H7 (cell line): ENCODE measurements at places on chromosomes 3 and 15.

GRCh38 chr3:145333931-145334330 lies 827.1 kb downstream of the PLOD2 start:
- no peak for DNase-seq

DNA sequence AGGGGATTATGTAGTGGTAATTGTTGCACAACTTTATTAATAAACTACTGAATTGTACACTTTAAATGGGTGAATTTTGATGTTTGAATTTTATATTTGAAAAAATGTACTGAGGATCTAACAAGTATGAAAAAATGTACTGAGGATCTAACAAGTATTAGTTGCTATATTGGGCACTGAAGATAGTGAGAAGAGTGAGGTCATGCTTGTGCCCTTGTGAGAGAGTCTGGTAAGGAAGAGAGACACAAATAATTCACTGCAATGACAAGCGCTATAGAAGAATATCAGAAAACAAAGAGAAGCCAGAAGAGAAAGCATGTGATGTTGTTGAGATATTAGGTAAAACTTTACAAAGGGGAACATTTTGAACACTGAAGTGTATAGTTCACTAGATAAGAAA lies 137.6 kb downstream of the DTWD1 start:
- DNase-seq, result no peak

- DNase-seq, result no peak
Observed at GRCh38 chr3:171321559-171322360, 138.4 kb downstream of the TNIK start.

DNA sequence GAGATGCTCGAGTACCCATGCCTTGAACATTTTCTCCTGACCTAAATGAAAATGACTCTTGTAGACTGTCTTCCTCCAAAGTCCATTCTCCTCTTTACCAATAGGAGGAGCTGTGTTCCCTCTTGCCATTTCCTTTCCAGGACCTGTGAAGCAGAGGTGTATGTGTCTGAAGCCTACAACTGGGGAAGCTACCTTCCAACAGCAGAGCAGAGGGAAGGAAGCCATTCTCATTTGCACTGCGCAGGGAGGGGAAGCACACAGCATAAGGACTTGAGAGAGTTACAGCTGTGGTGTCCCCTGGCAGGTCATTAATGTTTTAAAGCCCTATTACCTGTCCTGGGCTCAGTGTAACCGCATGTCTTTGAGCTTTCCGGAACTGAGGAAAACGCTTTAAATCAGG lies 38.7 kb downstream of the HSPBAP1 start:
- peak; percentile 69 for DNase-seq

DNA sequence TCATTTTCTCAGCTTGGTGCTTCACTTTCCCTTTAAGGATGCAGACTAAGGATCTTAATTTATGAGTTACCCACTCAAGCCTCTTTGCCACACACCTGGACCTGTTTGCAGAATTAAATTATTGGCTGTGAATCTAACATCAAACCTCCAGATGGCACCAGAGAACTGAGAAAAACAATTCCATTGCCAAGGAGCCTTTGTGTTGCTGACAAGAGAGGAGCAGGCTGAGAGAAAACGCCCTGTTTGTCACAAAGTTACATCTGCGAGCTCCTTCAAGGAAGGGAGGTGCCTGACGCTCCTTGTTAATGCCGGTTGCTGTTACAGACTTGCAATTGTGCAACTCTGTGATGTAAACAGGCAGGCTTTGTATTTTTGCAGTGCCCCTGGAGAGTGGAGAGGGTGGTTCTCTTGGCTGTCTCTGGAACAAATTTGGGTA lies 36.3 kb upstream of the TMC3 start:
- peak; percentile 57 for DNase-seq
